Activated CD4-positive, alpha-beta T cell treated with anti-CD3 and anti-CD28 coated beads, Interleukin-2, amount 10 ng/mL, durations not matched to agents 7 days and 5 days (primary cell): ENCODE measurements at places on chromosomes 12 and 14.

GRCh38 chr12:108482717-108483212 lies 32.3 kb upstream of the FICD start:
- DNase-seq, result no peak

- DNase-seq, result no peak
Measured at GRCh38 chr12:74418573-74418972, 119.1 kb upstream of the ATXN7L3B start.

DNA sequence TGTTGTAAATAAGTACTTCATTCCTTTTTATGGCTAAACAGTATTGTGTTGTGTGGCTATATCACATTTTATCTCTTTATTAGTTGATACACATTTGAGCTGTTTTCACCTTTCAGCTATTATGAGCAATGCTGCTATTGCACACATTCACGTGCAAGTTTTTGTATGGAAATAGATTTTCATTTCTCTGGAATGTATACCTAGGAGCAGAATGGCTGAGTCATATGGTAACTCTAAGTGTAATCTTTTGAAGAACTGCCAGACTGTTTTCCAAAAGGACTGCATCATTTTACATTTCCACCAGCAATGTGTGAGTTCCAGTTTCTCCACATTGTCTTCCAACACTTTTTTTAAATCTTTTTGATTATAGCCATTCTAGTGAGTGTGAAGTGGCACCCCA lies 134.0 kb downstream of the SRGAP1 start:
- DNase-seq, result no peak

DNA sequence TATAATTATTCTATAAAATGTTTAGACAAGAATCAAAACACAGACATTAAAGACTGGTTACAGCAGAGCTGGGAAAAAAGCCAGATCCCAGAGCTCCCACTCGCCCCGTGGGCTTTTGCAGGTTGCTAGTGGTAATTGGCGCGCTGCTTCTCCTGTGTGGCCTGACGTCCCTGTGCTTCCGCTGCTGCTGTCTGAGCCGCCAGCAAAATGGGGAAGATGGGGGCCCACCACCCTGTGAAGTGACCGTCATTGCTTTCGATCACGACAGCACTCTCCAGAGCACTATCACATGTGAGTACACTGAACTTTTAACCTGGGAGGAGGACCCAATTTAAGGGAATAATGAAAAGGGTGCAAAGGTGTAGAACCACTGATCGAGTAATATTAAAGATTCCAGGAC lies 7.5 kb downstream of the TMEM52B start:
- no peak for DNase-seq

DNA sequence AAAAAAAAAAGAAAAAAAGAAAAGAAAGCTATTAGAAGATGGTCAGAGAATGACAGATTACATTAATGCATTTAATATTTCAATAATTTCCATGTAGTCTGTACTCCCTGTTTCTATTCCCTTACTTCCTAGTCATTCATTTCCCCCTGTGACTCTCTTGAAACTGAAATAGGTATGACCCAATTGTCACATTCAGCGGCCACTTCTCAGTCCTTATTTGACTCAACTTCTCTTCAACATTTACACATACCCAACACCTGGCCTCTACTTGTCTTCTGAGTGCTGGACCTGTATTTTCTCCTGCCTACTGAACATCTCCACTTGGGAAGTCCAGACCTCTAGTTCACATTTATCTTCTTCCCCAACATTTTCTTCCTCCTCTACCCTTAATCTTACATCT lies 7.2 kb downstream of the EEA1 start:
- no peak for DNase-seq

DNA sequence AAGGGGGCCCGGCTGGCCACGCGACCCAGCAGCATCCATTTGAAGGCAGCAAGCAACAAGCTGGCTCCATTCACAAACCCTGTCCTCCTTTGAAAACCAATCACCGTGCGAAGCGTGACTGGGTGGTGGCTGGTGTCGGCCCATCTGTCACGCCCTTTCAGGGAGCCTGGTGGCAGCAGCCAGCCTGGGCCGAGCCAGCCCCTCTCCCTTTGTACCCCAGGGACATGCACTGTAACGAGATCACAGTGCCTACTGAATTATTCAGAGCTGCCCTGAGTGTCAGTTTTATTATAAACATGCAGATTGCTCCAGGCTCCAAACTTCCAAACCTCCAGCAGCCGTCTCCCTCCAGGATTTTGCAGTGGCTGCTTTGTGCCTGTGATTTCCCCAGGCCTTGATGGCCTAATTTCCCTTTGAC lies 22.3 kb upstream of the CTDSP2 start:
- DNase-seq, result no peak

- DNase-seq, result no peak
Measured at GRCh38 chr14:61110316-61111082, 129.5 kb downstream of the SLC38A6 start.
